ENCODE measurements at places on chromosomes 6 and 20.

GRCh38 chr6:33017018-33017417, 7.6 kb upstream of the HLA-DOA start:
- no peak for DNase-seq

GRCh38 chr6:166025149-166025898, 142.3 kb downstream of the TBXT start:
- DNase-seq, result no peak

- DNase-seq, result no peak
Measured at GRCh38 chr6:6003621-6004366, 2.9 kb downstream of the NRN1 start.

GRCh38 chr20:63748070-63748933, 8.7 kb downstream of the SLC2A4RG start:
- no peak for DNase-seq

DNA sequence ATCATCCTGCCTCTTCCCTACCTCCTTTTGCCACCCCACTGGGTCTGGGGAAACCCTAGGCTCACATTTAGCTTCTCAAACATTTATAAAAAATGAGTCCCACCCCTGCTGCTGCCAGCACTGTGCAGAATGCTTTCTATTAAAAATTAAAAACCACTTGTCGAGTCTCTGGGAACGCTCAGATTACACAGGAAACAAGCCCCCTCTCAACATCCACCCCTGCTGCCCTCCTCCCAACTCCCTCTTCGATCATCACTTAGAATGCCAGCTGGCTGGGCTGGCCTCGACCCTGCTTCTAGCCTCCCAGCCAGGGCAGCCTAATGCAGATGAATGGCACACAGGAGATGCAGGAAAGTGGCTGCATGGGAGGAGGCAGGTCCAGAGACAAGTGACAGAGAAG, 75.8 kb downstream of the CDH22 start:
- no peak for DNase-seq

DNA sequence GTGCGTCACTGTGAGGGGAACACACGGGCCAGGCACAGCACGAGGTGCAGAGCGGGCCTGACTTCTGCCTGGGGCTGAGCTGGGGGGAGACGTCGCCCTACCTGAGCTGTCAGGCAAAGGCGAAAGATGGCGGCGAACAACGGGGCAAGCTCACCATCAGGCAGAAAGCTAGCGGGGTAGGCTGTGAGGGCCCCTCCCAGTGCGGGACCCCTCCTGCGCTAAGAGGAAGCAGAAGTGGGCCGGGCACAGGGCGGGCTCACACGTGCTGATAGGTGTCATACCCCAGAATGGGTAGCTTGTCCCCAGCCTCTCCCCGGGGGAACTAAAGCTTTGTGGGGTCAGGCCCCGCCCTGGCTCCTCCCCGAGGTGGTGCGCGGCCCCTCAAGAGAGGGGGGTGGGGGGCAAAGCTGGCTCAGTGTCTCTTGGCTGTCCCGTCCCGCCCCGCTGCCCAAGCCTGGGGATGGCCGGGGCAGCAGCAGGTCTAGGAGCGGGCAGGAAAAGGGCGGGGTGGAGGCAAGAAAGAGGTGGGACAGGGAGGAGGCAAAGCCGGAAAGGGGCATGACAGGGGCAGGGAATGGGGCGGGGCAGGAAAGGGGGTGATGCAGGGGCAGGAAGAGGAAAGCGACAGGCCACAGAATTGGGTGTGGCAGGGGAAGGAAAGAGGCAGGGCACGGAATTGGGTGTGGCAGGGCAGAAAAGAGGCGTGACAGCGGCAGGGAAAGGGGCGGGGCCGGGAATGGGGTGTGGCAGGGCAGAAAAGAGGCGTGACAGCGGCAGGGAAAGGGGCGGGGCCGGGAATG, 14.7 kb downstream of the UCKL1 start:
- DNase-seq, result peak; percentile 41

GRCh38 chr6:139278190-139278589, 13.6 kb downstream of the TXLNB start:
- DNase-seq, result no peak

GRCh38 chr6:44062771-44063560, 64.3 kb downstream of the MRPL14 start:
- no peak for DNase-seq

DNA sequence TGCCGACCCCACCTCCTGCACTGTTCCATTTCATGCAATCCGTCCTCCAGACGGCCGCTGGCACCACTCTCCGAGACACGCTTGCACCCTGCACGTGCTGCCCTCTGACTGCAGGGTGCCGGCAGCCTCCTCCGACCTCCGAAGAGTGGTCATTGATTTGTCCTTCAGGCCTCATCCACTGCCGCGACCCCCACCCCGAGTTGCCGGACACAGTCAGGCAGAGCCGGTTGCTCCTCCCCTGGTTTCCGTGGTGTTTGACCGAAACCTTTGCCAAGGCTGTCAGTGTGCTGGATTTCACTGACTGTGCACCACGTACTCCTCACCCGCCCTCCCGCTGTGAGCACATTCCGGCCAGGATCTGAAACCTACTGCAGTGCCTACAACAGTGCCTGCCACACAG, 156.4 kb upstream of the PDE10A start:
- DNase-seq, result no peak

DNA sequence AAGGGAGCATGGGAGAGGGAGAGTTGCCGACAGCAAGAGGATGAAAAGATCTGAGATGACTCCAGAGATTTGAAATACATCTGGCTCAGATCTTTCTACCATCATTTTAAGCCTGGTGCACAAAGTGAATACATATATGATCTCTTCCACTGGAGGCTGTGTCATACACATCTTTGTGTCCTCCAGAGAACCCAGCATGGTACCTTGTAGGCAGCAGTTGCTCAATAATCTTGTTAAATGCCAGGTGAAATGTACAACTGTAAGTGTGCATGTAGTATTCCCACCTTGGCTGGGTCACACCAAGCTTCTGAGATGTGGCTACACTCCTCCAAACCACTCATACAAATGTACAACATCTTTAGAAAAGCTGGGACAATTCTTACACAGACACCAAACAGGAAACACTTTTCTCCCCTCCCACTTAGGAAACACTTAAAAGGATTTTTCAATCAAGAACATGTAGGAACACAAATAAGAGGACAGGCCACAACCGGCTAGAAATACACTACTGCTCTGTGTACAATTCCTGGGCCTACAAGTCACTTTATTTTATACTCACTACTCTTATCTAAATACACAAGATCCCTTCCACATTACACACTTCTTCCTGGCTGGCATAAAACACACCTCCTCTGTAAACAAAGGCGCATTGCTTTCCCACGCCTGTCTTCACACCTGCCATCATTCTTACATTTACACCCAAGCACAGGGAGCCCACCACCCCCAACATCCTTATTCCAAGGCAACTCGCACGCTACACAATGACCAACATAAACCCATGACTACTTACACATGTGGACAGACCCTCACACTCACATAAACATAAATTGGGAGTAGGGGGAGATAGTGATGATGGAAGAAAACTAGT, 3.8 kb upstream of the IER3 start:
- DNase-seq, result no peak

DNA sequence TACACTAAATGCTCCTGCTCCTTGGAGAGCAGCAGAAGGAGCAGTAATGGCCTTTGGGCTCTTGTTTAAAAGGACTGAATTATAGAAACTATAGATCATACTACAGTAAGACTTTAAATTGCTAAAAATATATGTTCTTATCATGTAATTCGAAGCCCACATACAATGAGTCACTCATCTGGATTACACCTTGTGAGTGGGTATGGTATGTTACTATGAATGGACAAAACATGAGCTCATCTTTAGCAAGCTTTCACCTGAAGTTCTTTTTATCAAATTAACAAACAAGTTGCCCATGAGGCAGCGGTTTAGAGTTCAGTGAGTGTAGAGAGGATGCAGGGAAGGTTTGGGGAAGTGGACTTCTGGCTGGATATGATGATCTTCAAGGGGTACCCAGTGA, 114.4 kb upstream of the CCN2 start:
- no peak for DNase-seq

- no peak for DNase-seq
Measured at GRCh38 chr20:18585134-18585533, 2.7 kb upstream of the DTD1 start.

DNA sequence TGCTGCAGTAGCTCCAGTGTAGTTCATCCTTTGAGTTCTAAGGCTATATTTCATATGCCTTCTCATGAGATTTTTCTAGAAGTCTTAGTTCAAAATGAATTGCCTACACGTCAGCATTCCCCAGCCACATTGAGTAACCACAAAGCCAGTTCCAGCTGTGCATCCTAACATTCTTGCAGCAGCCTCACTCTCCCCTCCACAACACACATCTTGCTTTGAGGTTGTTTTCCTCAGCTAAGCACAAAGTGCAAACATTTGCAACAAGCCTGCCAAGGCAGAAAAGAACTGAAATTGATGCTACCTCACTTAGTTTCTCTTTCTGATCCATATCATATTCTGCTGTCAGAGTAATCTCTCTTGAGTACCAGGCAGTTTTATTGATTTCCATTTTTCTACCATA, 160.7 kb upstream of the KCNQ5 start:
- no peak for DNase-seq

- no peak for DNase-seq
Measured at GRCh38 chr6:42551217-42551616, 12.6 kb upstream of the UBR2 start.

GRCh38 chr6:16591396-16592222, 169.7 kb downstream of the ATXN1 start:
- no peak for DNase-seq

Data from activated gamma-delta T cell (primary cell).